ENCODE measurements at places on chromosomes 16 and 17.

DNA sequence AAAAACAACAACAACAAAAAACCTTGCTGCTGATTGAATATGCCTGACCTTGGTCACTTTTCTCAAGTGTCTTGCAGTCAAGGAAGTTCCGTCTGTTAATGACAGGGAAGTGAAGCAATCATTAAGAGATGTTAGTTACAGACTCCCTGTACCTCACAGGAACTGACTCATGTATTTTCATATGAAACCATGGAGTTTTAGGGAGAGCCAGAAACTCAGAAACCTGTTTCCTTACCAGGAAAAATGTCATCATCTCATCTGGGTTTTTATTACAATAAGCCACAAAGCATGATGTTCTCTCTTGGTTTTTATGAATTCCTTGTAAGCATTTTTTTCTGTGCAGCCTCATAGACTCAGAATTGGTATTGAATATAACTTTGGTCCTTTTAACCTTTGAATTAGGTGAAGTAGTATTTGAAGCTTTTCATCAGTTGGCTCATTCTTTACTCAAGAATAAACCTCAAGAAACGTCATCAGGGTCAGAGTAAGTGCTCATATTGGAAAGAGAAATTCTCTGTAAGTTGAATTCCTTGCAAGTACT, 10.3 kb downstream of the LYRM1 start:
- DNase-seq = peak; percentile 61

GRCh38 chr16:61295311-61295710, 740.9 kb downstream of the CDH8 start:
- peak; percentile 19 for DNase-seq

GRCh38 chr17:81608082-81608481, 28.8 kb downstream of the NPLOC4 start:
- no peak for DNase-seq

DNA sequence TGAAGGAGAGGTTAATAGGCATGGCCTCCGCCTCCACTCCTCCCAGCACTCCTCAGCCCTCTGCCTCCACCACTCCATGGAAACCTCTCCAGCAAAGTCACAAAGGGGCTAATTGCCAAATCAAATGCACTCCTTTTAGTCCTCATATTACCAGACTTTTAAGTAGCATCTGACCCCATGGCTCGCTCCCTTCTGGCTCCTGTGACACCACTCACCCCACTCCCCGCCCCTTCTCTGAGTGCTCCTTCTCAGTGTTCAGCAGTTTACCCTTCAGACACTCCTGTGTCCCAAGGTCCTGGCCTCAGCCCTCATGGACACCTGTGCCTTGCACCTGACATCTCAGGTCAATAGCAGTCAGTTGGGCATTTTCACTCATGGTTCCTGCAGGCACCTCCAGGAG, 243.5 kb upstream of the CCL2 start:
- DNase-seq = no peak

DNA sequence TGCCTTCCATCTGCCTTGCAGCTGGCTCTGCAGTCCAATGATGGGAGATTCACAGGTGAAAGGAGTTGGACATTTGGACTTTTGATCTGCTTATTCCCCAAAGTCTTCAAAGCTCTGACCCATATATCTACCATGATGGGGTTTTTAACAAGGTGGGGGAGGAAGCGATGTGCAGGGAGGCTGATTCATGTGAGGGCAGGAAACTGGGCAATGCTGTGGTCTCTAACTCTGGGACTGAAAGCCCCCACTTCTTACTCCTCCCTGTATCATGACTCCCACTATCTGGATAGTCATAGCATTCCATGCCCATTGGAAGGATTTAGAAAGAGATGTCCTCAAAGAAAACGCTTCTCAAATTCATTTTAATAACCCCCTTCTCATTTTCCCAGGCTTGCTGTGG, 16.3 kb downstream of the HOXB1 start:
- DNase-seq = no peak

GRCh38 chr17:7407082-7407481, 563 bp upstream of the NLGN2 start:
- DNase-seq = no peak

- no peak for DNase-seq
Measured at GRCh38 chr17:77810536-77810935, 148.0 kb upstream of the TNRC6C start.

DNA sequence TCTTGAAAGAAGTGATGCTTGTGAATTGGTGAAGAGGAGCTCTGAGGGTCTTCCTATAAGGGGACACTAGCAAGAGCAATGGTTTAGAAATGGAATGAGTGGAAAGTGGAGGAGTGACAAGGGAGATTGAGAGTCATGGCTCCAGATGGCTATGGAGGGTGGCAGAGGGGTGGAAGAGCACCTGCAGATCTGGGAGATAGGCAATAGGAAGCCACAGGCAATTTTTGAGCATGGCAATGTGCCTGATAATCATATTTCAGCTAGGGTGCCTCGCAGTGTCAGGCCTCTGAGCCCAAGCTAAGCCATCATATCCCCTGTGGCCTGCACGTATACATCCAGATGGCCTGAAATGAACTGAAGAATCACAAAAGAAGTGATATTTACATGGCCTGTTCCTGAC, 21.5 kb downstream of the RGS9 start:
- no peak for DNase-seq

DNA sequence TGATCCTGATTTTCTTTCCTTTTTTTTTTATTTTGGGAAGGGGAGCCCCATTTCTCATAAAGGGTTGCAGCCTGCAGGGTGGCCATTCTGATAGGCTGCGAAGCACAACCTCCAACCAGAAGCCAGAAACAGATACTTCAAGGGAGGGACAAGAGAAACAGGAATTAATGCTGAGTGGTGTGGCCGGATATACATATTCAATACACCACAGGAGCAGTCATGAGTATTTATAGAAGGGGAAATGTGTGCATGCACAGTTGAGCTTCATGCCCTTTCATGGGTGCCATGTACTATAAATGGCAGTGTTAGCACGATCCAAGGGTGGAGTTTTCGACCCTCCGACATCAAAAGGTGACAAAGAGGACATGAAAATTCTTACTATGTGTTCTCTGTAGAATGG, 320.8 kb downstream of the CBLN1 start:
- no peak for DNase-seq

DNA sequence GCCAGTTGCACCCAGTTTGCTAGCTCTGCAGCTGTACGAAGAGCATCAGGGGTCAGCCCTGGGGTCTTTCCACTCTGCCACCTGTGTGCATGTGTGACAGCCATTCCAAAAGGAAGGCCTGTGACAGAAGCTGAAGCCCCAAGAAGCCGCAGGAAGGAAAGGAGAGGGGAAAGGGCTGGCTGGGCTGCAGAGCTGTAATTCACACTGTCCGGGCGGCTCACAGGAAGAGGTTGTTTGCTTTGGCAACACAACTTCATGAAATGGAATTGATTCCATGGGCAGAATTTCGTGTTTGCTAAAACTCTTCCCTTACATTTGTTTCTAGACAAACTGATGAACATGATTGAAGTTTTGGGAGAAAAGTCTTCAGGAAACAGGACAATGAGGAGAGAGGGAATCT, 14.8 kb downstream of the TMEM204 start:
- DNase-seq = no peak

- DNase-seq = no peak
Measured at GRCh38 chr17:8941520-8941919, 24.0 kb downstream of the PIK3R5 start.
